ENCODE measurements at places on chromosomes 4 and X.

GRCh38 chrX:46841346-46841745 is 4.5 kb downstream of the RP2 start:
- DNase-seq = no peak

DNA sequence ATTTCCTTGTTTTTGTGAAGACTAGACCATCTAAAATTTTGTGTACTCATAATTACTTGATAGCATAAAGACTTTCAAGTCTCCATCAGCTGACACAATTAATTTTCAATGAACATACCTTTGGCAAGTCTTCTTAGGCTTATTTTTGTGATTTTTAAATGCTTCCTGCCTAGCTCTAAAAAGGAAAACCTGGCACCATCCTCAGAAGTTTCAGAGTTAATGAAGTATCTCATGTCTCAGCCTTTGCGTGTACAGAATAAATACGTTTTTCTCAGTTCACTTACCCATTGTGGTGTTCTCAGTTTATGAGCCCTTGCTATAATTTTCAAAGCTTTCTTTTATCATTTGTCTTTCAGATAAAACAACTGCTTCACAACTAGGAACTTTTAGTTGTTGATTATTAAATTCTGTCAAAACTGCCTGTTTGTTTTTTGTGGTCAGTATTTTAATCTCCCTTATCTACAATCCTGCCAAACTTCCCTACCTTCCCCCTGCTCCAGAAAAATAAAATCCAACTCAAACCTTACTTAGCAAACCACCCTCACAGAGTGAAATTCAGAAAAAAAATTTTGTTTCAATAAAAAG is 21.6 kb downstream of the ADD1 start:
- no peak for DNase-seq

DNA sequence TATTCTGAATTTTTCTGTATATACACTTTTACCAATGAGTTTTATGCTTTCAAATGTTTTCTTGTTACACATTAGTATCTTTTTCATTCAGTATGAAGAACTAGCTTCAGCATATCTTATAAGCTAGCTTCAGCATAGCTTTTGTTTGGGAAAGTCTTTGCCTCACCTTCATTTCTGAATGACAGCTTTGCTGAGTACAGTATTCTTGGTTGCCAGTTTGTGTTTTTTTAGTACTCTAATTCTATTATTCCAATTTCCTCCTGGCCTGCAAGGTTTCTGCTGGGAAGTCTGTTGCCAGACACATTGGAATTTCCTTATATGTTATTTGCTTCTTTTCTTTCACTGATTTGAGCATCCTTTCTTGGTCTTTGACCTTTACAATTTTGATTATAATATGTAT is 278.8 kb downstream of the SPATA18 start:
- DNase-seq = no peak

DNA sequence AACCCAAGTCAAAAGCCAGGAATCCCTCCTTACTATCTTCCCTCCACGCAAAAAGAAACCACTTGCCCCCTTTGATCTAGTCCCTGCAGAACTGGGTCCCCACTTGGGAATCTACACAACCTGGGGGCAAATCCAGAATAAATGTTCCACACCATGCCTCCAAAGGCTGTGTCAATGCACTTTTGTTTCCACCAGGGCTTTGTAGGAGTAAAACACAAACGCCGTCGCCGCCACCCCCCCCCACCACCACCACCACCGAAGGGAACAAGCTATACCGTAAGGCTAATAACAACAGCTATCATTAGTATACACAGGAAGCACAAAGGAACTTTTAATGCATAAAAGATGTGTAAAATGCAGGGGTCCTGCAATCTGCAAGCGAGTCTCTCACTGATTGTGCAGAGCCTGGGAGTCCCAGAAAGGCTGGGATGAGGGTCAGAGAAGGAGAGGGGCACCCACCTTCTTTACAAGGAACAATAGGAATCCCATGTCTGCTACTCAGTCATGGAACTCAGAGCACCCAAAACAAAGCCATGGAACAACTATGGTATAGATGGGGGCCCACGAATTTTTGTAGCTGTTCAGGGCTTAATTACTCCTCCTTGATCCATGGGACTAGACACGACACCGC is 13.2 kb downstream of the BCOR start:
- DNase-seq = no peak

DNA sequence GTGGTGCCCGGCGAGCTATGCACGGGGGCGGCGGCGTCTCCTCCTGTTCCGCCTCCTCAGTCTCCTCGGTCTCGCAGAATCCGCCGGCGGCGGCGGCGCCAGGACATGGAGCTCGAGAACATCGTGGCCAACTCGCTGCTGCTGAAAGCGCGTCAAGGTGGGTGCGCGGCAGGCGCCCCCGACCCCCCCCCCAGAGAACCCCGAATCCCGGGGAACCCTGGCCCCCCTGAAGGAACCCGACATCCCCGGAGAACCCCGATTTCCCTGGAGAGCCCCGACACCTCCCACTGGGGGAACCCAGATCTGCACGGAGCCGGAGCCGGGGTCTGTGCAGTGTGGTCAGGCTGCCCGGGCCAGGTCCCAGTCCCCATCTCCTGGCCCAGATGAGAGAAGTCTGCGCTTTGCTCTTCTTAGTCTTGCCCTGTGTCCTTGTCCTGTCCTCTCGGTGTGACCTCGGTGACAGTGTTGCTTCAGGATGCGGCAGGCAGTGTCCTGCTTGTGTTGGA is 648 bp downstream of the GRK4 start:
- DNase-seq = peak; percentile 61

DNA sequence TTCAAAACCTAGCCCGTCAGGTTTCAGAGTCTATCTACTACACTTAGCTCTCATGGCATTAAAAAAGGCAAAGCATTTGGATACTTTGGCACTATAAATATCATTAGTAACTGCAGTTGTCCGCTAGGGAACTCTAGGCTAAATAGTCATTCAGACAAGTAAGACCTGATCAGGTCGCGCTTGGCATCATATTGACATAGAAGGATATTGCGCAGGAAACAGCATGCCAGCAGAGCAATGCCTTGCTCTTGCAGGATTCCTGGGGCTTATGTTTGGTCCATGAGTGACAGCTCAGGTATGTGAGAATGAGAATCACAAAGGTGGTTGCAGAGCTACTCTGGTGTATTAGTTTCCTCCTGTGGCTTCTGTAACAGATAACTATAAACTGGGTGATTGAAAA is 62.7 kb downstream of the KDM6A start:
- DNase-seq = no peak

DNA sequence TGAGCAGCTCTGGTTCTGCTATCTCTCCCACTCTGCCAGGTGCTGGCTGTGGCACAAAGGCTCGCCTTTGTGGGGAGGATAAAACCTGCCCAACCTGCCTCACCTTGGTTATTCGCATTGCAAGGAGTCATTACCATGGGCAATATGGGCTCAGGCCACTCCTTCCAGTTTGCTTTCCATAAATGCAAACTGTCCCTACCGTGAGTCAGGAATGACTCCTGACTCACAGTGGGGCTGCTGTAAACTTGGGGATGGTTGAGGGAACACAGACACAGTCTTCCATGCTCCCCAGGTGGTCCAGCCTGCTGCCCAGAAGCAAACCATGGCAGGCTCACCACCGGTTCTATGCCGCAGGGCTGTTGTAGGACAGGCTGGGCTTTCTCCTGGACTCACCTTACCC is 36.1 kb downstream of the COQ2 start:
- DNase-seq = no peak

DNA sequence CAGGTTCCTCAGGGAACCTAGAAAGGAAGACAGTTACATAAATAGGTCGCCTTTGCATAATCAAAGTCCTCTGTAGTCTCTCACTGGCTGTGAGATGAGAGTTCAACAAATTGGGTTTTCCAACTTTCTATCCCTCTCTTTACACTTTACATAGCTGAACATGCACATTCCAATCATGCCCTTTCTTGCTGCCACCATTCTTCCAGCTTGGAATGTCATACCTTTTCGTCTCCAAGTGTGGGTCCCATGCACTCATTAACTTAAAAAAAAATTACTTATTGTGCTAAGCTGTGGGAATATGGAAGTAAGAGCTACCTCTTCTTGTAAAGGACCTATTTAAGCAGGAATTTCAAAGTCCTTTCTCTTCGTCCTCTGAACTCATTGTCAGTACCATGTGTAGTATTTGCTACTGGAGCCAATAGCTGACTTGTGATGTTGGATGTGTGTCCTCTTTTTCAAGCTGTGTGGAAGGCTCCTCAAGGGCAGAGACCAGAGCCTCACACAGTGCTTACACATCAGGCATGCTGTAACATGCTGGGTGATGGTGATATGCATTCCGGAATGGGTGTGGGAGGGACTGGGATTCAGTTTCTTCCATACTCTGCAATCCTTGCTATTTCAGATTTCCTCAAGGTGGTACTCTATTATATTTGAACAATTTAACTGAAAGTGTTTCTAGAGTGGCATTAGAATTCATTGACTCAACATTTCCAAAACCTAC is 7.1 kb downstream of the ENOPH1 start:
- no peak for DNase-seq

DNA sequence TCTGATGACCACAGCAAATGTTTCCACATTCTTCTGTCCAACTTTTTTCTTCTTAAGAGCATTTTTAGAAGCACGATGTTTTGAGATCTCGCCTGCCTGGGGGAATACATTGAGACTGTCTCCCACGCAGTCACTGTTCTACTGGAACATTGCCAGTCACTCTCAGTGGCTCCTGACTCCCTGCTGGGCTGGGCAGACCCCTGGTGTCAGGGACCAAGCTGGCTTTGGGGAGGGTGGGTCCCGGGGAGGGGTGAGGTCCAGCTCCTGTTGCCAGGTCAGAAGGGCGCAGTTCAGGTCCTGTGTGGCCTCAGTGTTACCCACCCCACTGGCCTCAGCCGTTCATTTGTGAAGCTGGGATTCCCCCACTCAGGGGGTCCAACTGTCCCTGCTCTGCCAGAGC is 18.9 kb upstream of the ABLIM2 start:
- DNase-seq = no peak

Measured in RKO (cell line).